ENCODE measurements at places on chromosomes 6 and 20.

DNA sequence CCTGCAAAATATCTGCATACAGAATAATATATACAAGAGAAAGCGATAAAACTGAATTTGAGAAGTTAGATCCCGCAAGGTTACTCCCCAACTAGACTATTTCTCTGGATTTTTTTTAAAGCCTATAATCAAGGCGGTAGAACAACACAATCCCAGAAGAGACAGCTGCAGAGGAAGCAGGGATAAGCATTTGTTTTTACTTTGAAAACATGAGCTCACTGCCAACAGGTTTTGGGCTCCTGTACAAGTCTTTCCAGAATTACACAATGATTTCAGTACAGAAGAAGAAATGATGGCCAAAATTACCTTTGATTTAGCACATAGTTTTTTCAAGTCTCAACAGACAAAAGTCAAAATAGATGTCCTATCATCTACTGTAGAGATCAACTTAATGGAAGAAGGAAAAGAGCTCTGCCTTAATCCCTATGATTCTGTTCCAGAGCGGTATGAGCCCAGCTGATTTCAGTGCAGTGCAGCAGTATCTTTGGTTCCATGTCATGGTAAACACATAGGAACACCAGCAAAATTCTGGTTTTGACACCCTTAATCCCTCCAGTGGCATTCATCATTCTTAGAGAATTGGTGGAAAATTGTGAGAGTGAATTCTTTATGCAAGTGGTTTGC is 304.3 kb downstream of the HDGFL1 start:
- DNase-seq, result no peak

DNA sequence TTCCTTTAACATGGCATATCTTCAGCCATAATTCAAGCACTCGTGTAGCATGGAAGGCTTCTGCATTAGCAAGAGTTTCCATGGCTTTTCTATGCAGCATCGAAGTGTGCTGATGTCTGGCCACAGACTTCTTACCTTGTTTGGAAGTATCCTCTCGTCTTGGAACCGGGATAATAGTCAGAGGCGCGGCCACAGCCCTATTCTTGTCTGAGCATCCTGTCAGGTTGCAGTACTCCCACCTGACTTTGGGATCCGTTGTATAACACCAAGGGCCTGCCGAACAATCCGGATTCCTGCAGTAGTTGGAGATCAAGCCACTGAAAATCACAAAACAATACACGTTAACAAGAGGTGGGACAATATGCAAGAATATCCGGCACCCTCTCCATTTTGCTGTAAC is 138.9 kb downstream of the SLC22A3 start:
- no peak for DNase-seq

- DNase-seq, result no peak
These were observed 1.5 kb downstream of the BAK1 start for GRCh38 chr6:33578588-33579011.

- peak; percentile 46 for DNase-seq
These were observed at the start of gene FUT9 for GRCh38 chr6:96015518-96016333. Gene FUT9, plus strand, starts transcription at chr6:96015974. Its CDS starts 187,182 bp downstream, at chr6:96203156.

- DNase-seq, result no peak
These were observed 187.3 kb downstream of the GPX5 start for GRCh38 chr6:28712982-28713381.

- no peak for DNase-seq
These were observed 3.3 kb downstream of the EZR start for GRCh38 chr6:158815907-158816306.

- DNase-seq, result no peak
These were observed 5.7 kb upstream of the BACH2 start for GRCh38 chr6:90302320-90302719.

GRCh38 chr6:64815718-64816117 is 891.3 kb downstream of the EYS start:
- DNase-seq, result peak; percentile 10

DNA sequence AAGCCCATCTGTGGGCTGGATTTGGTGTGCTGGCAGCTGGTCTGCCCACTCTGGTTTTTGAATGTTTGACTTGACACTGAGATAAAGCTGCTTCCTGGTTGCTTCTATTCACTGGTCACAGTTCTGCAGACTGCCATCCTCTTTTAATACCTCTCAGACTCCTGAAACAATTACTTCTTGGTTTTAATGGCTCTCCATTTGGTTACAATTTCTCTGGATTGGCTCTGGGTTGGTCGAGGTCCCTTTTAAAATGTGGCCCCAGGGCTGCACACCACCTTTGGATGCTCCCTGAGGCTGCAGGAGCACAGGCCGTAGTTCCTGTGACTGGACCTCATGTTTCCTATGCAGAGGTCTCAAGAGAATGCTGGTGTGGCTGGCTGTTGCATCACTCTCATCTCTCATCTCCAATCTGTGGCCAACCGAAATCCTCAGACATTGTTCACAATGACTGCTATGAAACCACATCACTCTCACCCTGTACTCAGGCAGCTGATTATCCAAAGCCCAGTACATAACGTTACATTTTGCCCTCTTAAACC is 98.5 kb downstream of the INSM1 start:
- DNase-seq, result no peak

GRCh38 chr6:128754658-128755256 is 128.2 kb upstream of the LAMA2 start:
- DNase-seq, result no peak

DNA sequence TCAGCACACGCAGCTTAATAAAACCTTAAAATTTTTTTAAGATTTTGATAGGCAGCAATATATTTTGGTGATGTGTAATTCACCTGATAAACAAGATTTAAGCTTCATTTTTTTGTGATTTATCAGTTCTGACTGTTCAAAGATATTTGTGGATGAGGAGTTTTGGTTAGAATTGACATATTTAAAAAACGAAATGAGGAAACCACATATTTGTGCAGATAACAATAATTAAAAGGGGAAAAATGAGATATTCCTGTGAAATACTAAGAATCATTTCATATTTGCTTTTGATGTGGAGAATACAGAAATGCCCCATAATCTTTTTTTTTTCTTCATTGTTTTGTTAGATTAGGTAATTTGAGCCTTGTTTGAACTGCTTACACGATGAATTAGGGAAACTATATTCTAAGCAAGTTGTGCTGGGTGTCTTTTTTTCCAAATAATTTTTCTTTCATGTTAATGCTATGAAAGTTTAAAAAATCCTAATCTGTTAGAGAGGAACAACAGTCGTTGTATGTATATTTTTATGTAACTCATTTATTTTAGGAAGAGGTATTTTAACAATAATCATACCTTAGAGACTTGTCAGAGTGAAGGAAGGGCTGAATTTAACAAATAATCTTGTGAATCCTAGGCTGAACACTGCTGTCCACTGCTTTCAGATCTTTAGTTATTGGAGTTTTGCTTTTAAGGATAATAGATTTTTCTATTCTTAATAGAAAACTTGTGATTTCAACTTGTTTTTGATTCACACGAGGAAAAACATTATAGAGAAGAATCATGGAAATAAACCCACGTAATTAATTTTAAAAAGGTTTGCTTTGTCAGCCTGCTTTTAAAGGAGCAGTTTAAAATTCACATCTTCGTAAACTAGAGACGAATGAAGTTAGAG is 4.0 kb downstream of the ARID1B start:
- no peak for DNase-seq

- no peak for DNase-seq
These were observed 23.3 kb downstream of the NQO2 start for GRCh38 chr6:3022765-3023662.

- peak; percentile 55 for DNase-seq
These were observed 150.3 kb upstream of the PREP start for GRCh38 chr6:105553171-105553570.

- DNase-seq, result peak; percentile 72
These were observed 5.0 kb downstream of the BRD2 start for GRCh38 chr6:32973144-32974015.

DNA sequence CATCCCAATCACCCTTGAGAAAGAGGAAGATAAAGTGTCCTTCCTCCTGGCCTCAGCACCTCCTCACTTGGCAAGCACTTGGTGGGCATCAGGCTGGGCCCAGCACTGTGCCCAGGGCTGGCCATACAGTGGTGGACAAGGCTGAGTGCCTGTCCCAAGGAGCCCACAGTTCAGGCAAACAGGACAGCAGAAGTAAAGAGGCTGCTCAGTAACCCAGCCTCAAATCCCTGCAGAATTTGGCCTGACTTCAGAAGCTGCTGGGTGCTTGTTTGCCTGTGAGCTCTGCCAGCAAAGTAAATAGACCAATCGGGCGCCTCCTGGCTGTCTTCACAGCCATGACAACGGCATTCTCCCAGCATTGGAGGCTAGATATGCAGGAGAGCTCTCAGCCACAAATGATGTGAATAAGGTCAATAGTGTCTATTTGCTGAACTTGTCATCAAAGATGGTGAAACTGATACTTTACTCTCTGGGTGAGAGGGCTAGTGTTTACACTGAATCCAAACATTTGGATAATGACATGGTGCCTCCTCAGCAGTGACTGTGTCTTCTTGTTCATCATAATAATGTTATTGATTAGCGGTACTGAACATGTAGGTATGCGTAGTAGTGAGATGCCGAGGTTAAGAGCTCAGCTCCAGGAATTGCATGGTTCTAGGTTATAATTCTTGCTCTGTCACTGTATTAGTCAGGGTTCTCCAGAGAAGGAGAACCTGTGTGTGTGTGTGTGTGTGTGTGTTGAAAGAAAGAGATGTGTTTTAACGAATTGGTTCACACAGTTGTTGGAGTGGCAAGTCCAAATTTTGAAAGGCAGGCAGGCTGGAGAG is 36.9 kb upstream of the FANCE start:
- DNase-seq, result peak; percentile 89

DNA sequence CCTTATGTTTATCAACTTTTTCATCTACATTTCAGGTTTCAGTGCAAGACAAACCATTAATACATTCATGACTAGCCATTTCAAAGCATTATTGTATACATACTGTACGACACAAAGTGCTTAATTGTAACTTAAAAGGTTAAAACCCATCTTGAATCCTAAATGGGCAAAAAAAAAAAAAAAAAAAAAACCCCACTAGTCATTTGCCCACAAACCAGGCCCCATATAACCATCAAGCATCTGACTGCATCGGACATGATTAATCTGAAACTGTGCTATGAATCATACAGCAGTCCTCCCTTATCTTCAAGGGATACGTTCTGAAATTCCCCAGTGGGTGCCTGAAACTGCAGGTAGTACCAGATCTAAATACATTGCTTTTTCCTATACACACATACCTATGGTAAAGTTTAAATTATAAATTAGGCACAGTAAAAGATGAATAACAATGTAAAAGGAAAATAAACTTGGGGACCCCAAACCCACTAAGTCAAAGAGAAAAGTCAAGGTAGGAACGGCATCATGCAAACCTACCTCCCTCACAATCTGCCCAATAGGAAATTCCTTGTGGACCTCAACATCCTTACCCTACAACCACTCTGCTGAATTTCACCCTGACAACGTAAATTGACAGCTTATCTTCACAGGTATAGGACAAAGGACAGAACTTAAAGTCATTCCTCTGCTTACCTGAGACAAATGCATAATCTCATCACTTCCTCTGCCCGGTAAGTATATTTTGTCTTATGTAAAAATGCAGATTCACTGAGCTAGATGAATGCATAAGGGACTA is 14.3 kb downstream of the B4GALT5 start:
- DNase-seq, result peak; percentile 31

GRCh38 chr6:14758421-14759081 is 487.3 kb upstream of the JARID2 start:
- peak; percentile 21 for DNase-seq

GRCh38 chr6:11236076-11236750 is 3.7 kb upstream of the NEDD9 start:
- peak; percentile 73 for DNase-seq

DNA sequence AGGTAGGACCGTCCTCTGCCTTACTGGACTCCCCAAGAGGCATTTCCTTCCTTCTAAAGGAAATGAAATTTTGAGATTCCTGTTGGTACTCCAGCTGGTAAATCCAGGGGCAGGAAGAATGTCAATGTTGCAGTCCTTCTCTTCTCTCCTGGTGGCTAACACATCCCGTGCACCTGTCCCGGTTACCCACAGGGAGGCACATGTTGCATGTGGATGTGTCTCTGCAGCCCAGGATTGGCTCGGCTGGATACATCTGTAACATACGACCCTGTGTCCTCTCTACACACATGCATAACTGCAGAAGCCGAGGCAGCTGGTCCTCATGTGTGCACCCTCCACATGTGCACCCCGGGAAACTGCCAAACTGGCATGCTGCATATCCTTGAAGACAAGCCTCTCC is 1.3 kb upstream of the LRFN2 start:
- DNase-seq, result no peak

GRCh38 chr6:48628316-48628715 is 517.3 kb upstream of the PTCHD4 start:
- no peak for DNase-seq

GRCh38 chr6:109488001-109488400 is 5.0 kb upstream of the ZBTB24 start:
- DNase-seq, result no peak

- no peak for DNase-seq
These were observed 18.7 kb downstream of the DIDO1 start for GRCh38 chr20:62907384-62908317.

DNA sequence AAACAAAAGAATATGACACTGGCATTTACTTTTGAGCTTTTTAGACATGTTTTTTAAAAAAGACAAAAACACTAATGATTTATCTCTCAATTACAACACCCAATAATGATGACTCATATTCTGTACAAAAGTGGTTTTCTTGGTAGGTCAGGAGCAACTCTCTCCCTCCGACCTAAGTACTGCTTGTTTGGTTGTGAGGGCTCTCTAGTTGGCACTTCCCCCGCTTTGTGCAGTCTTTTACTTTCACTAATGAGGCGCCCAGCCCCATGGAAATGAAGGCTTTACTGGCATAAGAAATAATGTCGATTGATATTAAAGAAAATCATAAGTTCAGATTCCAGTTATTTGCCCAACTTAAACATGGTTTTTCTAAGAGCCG is 1.3 kb downstream of the KPNA5 start:
- peak; percentile 26 for DNase-seq

- no peak for DNase-seq
These were observed 14.0 kb downstream of the DCBLD1 start for GRCh38 chr6:117496383-117496990.

DNA sequence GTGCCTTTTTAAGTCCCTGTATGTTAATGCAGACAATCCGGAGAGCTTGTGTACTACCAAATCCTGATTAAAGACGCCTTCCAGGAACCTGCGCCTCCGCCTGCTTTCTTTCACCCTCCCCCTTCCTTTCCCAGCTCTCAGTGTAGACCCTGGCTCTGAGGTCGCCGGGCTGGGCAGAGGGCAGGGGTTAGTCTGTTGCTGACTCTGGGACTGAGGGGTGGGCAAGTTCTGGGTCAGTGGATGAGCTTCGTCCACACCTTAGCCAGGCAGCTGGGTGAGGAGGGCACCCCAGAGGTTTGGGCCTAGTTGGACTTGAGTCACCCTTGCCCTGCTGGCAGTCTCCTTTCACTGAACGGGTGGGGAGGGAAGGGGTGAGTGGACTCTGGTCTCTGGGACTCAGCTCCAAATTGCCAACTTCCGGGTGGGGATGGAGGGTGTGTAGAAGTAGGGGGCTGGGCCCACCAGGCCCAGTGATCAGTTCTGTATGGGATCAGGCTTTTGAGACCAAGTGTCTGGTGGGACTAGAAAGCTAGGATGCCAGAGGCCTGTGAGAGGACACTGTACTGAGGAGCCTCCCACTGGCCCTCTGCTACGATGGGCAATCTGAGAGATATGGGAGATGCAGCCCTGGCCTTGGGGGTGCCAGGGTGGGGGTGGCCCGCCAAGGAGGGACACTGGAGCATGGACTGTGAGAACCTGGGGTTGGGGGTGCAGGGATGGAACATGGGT is 21.3 kb upstream of the SLC22A7 start:
- DNase-seq, result peak; percentile 61

GRCh38 chr20:34100576-34100975 is 11.5 kb downstream of the EIF2S2 start:
- no peak for DNase-seq

Data from hepatocyte (in vitro differentiated cells).